ENCODE measurements at places on chromosomes 13 and 19.

DNA sequence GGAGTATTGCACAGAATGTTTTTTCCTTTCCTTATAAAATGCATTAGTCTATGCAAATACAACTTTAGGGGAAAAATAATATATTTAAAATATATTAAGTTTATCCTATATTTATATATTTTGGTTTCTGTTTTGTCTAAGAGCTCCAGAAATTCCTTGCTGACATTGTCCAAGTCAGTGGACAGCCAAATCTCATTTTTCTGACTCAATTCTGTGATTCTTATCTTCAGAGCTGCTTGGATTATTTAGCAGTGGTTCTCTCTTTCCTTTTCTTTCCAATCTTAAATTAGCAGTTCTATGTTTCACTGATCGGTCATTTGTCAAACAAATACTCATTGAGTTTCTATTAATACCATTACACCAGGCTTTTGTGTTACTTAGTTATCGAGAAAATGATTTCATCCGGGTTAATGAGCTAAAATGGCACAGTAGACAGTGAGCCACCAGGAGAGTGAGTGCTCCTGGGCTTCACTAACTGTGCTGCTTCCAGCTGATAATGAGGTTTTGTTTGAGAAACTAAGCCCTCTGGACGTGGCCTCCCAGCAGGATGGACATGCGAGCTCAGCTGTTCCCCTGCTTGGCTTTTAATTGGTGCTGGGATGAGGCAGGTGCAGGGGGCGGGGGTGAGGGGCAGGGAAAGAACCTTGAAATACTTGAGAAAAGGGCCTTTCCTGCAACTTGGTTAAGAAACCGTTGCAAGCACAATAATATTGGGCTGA lies 44.0 kb downstream of the ATP11A start:
- DNase-seq: no peak

DNA sequence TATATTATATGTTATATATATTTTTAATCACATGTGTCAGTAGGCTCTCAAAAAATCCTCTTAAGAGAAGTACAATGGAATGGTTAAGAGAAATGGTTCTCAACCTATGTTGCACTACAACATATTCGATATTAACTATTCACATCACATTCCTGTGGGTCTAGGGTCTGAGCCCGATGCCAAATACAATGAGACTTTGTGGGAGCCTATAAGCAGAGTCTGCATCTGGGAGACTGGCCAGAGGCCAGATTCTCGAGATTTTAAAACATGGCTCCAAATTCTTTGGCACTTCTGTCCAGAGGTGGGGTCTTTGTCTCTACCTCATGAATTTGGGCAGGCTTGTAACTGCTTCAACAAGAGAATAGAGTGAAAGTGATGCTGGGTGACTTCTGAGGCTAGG lies 79.4 kb upstream of the NBEA start:
- DNase-seq: no peak

- peak; percentile 49 for DNase-seq
Measured at GRCh38 chr19:49889687-49890348, 6.9 kb downstream of the IL4I1 start.

DNA sequence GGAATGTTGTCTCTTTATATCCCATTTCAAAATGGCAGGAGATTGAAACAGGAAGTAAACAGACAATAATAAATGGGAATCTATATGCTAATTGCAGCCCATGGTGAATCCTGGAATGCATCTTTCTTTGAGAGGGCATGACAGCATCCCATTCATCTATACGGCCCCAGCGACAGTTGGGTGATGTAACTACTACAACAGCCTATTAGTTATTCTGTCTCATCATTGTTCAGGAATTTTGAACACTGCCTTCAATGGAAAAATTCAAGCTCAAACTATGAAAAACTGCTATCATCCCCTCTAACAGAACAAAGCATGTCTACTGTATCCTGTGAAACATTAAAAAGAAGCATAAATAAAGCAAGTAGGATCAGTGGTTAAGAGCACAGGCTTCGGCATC lies 262.1 kb downstream of the DCT start:
- DNase-seq: no peak

All from activated CD8-positive, alpha-beta memory T cell treated with anti-CD3 and anti-CD28 coated beads for 4 hours (primary cell).